ENCODE measurements at places on chromosomes 16 and 17. TPM values are rescaled to one million over a fixed set of nuclear protein-coding genes. Genes with fewer than 3 reads are reported as not detected.

Gene FOXO3B
- total RNA-seq = 21.1 TPM

DNA sequence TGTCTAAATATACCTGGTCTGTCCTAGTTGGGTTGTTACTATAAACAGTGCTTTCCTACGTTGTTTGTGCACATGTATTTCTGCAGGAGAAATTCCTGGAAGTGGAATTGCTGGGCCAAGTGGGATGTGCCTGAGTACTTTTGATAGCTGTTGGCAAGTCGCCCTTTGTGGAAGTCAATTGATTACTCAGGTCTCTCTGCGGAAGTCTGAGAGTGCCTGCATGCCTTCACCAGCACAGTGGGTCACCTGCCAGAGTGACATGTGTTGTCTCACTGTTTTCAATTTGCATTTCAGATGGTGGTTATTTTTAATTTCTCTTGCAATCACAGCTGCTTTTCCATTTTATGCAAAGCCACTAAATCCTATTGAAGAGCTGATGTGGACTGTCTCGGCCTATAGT lies 2.3 kb upstream of the MVD start:
- no peaks in the 10 kb centered on the region for H3K36me3 ChIP-seq
- 0 out of 2 replicates have a peak overlapping the region, but pooled peaks have one; percentile 39 for H3K27ac ChIP-seq
- no peaks in the 10 kb centered on the region for H3K27me3 ChIP-seq
- DNase-seq = no peak
- H3K4me3 ChIP-seq = no peak overlapping the region
- H3K4me1 ChIP-seq = peaks cover 18% of the 10 kb centered on the region

Gene CCDC200
- total RNA-seq = not detected

DNA sequence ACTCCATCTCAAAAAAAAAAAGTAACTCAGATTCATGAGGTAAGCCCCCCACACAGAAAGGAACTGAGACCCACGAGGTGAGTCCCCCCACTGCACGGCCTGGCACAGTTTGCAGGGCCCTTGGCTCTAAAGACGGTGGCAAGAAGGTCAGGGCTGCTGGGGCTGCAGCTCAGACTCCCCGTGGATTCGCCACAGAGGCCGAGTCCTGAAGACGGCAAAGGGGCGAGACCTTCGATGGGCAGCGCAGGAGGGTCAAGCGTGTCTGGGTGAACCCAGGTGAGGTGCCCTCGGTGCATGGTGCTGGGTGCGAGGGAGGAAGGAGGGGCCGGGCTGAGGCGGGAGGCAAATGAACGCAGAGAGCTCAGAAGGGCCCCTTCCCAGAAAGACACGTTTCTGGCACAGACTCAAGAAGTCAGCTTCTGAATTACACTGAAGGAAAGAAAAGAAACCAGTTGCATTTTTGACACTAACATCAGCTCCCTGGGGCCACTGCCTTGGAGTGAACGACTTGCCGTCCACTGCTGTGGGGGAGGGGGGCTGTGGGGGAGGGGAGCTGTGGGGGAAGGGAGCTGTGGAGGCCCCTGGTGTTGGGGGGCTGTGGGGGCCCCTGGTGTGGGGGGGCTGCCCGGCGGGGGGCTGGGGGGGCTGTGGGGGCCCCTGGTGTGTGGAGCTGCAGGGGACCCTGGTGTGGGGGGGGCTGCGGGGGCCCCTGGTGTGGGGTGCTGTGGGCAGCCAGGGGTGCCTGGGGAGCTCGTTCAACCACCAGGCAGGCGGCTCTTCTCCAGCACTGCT lies 69.8 kb upstream of the METRNL start:
- H3K27me3 ChIP-seq = no peaks in the 10 kb centered on the region
- no peak for DNase-seq
- no peaks in the 10 kb centered on the region for H3K4me1 ChIP-seq
- no peak overlapping the region for H3K27ac ChIP-seq
- H3K36me3 ChIP-seq = no peaks in the 10 kb centered on the region
- no peak overlapping the region for H3K4me3 ChIP-seq

DNA sequence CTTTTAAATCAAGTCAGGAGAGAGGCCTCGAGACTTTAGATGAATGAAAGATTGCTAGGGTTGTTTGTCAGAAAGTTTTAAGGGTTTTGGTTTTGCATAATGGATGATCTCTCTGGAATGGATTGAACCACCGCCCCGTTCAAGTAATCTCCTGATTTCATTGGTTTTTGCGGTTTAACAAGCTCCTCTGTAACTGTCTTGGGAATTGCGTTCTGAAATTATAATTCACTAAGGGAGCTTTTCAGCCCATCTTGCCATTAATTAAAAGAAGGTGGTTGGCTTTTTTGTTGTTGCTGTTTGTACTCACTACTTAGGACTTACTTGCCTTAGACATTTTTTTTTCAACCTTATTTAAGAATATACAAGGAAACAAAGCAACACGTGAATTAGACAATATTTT lies 8.8 kb downstream of the HS3ST4 start:
- H3K36me3 ChIP-seq = no peaks in the 10 kb centered on the region
- DNase-seq = no peak
- no peaks in the 10 kb centered on the region for H3K27me3 ChIP-seq
- H3K4me3 ChIP-seq = no peak overlapping the region

Gene HOXB6
- not detected for total RNA-seq

GRCh38 chr16:75256696-75257343 lies 5.4 kb upstream of the BCAR1 start:
- H3K36me3 ChIP-seq = no peaks in the 10 kb centered on the region
- no peak for DNase-seq
- H3K4me3 ChIP-seq = peak overlapping the region; percentile 35
- peak overlapping the region; percentile 100 for H3K27ac ChIP-seq

DNA sequence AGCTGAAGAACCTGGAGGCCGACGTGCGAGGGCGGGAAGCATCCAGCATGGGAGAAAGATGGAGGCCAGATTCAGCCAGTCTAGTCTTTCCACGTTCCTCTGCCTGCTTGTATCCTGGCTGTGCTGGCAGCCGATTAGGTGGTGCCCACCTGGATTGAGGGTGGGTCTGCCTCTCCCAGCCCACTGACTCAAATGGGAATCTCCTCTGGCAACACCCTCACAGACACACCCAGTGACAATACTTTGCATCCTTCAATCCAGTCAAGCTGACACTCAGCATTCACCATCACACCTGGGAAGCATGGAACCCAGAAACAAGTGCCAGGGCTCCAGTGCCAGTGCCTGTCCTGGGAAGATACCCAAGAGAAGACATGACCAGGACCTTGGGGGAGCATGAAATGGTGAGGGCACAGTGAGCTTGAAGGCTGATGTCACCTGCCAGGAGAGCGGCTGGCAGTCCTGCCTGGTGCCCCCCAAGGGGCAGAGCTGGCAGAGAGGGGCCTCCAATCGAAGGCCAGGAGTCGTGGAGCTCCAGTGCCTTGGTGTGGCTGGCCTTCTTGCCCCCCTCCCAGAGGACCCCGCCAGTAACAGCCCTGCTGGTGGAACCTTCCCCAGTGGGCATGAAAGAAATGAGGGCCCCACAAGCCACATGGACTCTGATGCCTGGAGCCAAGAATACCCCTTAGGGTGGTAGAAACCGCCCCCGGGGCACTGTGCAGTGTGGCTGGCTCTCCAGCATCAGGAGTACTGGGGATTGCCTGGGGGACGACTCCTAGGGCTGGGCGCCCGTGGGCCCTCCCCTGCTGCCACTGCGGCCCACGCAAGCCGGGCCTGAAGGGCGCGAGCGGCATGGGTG lies 643 bp upstream of the NPB start:
- H3K27ac ChIP-seq = no peak overlapping the region
- no peak for DNase-seq
- H3K4me3 ChIP-seq = peak overlapping the region; percentile 60
- no peaks in the 10 kb centered on the region for H3K4me1 ChIP-seq
- peaks cover 18% of the 10 kb centered on the region for H3K27me3 ChIP-seq

DNA sequence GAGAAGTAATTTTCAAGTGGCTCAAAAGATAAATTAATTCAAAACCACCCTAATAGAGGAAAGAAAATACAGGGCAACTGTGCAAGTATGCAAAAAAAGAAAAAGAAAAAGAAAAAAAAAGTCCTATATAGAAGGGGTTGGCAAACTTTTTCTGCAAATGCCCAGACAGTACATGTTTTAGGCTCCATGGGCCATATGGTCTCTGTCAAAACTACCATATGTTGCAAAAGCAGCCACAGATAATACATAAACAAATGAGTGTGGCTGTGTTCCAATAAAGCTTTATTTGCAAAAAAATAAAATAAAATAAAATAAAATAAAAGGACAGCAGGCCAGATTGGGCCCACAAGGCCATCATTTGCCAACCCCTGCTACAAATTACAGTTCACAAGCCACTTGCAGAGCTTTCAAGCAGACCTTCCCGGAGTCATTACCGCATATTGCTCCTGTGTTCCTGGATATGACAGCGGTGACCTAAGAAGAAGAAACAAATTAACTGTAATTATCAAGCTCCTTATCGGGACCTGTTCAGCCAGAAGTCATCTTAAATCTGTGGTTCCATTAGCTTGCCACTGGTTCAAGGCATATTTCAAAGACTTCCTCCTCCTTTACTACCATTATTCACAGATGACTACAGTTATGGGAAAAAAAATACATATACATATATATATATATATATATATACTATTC lies 15.9 kb downstream of the ZC3H7A start:
- peak overlapping the region; percentile 28 for H3K27ac ChIP-seq
- no peak for DNase-seq
- no peaks in the 10 kb centered on the region for H3K27me3 ChIP-seq
- H3K4me1 ChIP-seq = peaks cover 8% of the 10 kb centered on the region
- H3K4me3 ChIP-seq = no peak overlapping the region

DNA sequence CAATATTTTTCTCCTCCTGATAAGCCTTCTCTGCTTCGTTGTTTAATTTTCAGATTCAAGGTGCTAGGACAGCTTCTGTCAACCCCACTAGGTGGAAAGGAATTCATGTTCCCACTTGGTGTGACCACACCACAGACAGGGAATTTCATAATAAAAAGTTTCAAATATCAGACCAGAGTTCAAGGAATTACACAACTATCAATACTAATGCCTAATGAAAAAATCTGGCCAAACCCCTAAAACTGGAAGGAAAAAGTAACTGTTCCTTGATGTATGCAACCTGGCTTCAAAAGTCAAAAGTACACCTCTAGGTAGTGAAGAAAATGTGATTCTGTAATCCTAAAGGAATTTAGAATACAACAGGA lies 87.8 kb upstream of the CORO6 start:
- H3K27ac ChIP-seq = no peak overlapping the region
- no peaks in the 10 kb centered on the region for H3K27me3 ChIP-seq
- no peak for DNase-seq
- peaks cover 18% of the 10 kb centered on the region for H3K4me1 ChIP-seq
- no peaks in the 10 kb centered on the region for H3K36me3 ChIP-seq

Gene PRKCA
- total RNA-seq = 24.5 TPM
